ENCODE measurements at places on chromosomes 4 and X.

DNA sequence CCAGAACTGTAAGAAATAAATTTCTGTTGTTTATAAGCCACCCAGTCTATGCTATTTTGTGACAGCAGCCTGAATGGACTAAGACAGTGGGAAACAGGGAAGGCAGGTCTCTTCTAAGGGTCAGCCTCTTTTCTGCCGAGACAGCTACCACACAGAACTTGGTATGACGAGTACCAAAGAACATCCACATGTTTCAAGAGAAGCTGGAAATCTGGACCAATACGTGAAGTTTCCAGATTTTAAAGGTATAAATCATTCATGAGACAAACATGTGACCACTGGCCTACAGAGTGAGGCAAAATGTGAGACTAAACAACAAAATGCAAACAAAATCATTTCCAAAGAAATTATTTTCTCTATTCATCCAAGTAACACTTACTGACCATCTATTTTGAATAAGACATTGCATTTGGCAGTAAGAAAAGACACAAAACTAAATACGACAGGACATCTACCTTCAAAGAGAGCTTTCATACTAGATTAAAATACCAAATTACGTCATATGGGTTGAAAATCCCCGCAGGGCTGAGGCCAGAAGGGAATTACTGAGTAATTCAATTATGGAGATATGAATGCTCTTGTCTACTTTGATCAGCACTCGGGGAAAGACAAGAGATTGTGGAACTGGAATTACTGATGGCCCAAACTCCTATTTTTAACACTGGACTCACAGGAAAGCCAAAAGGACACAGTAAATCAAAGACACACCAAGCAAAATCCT, 7.2 kb downstream of the SCARB2 start:
- no peak for DNase-seq

- DNase-seq: no peak
These were observed 221.5 kb upstream of the SFRP2 start for GRCh38 chr4:154010371-154010770.

- no peak for DNase-seq
These were observed 39.7 kb upstream of the SPRY1 start for GRCh38 chr4:123356921-123357320.

GRCh38 chr4:10893395-10893794, 208.8 kb upstream of the CLNK start:
- DNase-seq: no peak

DNA sequence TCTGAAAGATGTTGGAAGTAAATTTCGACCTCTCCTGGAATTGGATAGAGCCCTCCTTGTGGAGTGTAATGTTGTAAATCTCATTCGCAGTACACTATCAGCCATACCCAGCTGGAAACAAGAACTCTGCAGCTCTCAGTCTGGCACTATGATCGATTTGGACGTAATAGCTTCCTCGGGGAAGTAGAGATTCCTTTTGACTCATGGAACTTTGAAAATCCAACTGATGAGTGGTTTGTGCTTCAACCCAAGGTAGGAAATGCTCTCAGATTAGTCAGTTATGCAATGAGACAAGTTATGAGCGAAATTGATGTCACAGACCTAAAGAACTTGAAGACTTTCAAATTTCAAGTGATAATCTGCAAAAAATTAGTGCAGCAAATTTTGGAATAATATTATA, 103.9 kb downstream of the SYTL5 start:
- DNase-seq: no peak

DNA sequence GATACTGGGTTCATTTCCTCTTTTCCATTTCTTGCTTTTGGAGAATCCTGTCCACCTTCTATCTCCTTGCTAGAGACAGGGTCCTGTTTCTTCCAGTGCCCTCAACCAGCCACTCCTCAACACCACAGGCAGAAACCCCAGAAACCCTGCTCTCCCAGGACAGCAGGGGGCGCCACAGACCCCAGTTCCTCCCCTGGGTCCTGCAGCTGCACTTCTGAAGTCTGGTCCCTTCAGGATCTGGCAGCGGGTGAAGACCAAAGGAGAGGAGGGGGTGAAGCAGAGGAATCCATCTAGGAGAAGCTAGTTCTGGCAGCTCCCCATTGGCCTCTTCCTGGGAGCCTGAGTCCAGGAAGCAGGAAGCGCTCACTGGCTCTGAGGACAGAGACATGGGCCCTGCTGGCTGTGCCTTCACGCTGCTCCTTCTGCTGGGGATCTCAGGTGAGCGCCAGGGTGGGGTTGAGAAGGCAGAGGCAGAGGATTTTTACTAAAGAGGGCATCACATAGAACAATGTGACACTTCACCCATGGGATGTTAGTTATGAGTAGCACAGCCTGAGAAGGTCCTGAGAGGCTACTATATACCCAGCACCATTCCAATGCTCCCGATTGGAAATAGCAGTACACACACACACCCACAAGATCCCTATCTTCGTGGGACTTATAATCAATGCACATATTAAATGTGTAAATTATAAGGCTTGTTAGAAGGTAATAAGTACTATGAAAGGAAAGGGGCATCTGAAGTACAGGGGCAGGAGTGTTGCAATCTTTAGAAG, at the start of gene PRSS48:
PRSS48 (plus strand) TSS at position 375 of the 776 bp plus-strand sequence; CDS start at position 387, 12 bp downstream.
- DNase-seq: peak; percentile 23

DNA sequence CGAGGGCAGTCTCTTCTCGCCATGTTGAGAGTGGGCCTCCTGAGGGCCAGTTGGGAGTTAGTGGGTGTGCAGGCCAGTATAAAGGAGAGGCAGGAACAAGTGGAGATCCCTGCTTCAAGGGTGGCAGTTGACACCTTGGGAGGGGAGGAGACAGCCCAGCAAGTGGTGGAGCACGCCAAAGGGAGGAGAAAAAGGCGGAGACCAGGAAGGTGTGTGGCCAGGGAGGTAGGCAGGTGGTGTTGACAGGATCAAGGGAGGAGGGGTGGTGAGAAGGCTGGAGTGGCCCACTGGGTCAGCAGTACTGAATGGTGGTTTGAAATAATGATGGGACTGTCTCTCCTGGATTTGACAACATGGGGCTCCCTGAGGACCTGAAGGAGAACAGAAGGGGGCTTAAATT, 32.6 kb downstream of the ZNF185 start:
- DNase-seq: no peak

GRCh38 chr4:109708990-109709389, 5.7 kb upstream of the CASP6 start:
- DNase-seq: no peak

- no peak for DNase-seq
These were observed 55.2 kb downstream of the DOCK11 start for GRCh38 chrX:118550792-118551191.

DNA sequence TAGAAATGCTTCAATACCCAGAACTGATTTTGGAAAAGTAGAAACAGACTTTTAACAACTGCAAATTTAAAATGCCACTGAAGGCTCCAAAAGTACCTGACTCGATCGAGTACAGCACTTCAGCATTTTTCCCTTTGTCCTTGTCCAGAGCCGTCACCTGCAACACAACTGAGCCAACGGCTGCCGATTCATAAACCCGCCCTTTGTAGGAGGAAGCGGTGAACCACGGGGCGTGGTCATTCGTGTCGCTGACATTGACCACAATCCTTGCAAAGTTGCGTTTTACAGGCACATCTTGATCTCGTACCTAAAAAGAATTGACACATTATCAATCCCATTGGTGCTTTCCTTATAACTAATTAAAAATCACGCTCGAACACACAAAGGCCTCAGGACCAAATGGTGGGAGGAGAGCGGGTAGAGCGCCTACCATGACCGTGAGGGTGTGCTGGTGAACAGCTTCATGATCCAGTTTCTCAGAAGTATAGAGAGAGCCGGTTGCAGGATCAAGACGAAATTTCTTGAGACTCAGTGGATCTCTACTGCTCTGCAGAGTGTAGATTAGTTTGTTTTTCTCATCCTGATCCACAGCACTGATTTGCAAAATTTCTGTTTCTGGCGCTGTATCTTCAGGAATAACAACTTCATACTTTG, 72.8 kb upstream of the MTNR1A start:
- DNase-seq: no peak

- no peak for DNase-seq
These were observed 174.9 kb downstream of the CHIC2 start for GRCh38 chr4:53889326-53890055.

DNA sequence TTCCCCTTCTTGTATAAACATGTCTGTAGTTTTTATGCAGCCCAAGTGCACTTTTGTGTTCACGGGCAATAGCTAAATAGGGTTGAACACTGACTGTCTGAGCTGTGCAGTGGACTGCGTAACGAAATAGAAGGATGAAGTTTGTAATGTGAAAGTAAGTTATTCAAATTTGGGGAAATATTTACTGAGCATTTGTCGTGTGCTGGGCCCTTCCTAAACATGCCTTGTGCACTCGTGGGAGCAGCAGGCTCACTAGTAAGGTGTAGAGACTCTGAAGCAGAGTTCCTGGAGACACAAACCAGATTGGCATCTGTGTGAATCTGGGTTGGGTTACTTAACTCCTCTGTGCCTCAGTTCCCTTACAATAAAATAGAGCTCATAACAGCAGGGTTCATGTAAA, 51.7 kb upstream of the C1QTNF7 start:
- DNase-seq: no peak

DNA sequence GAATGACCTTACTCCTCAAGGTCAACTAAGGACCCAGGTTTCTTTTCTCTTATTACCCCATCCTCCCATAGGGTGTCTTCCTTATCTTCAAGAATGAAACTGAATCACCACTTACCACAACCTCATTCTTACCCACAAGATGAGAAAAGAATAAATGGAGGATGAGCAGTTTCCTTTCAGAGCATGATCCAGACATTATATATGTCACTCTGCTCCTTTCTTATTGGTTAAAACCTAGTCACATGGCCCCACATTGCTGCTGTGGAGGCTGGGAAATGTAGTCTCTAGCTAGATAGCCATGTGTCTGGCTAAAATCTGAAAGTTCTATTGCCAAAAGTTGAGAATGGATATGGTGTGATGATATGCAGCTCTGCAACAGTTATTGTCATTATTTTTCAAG, 62.4 kb upstream of the RAI2 start:
- DNase-seq: no peak

DNA sequence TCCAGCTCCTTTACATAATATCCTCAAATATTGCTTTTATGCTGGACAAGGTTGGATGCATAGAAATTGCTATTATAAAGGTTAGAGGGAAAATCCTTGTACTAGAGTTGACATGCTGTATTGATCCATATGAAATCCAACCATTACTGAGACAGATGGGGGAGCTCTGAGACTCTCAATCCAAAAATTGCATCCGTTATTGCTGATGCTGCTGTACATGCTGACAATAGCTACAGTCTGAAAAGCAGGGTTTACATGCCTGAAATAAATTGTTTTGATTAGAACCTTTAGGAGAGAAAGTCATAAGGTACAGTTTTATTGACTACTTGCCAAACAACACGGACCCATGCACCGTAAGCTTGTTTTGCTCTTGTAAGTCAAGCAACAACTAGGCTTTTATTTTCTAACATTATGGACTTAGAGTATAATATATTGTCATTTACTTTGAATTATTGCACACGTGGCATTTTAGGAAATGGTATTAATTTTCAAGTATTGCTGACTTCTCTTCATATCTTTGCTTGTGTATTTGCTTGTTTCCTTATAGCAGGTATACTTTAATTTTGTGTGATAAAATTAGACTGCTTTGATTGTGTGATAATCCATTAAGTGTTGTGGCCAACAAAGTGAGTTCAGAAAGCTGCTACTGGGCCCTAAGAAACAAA, 1365.2 kb downstream of the STIM2 start:
- DNase-seq: no peak

- DNase-seq: no peak
These were observed 207.3 kb upstream of the PABPC4L start for GRCh38 chr4:134408897-134409296.

DNA sequence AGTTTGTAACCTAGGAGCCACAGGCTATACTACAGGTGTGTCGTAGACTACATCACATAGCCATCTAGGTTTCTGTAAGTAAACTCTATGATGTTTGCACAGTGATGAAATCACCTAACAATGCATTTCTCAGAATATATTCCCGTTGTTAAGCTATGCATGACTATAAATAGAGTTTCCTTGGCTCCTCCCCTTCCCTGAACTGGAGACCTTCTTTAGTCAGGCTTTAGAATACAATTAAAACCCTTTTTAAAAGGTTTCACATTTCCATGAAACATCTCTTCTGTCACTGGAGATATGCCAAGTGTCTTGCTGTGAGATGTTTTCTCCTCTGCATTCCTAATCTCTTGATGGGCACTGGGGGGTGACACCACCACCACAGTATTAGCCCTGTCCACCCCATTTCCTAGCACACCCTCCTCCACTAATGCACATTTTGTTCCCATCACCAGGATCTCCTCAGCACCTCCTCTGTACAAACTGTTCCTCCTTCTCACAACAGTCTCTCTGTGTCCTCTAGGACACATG, 334.6 kb upstream of the CPEB2 start:
- DNase-seq: no peak

- DNase-seq: no peak
These were observed 18.3 kb upstream of the CXCR3 start for GRCh38 chrX:71636438-71637252.

GRCh38 chrX:17732138-17732783, 5.0 kb upstream of the SCML1 start:
- DNase-seq: no peak

DNA sequence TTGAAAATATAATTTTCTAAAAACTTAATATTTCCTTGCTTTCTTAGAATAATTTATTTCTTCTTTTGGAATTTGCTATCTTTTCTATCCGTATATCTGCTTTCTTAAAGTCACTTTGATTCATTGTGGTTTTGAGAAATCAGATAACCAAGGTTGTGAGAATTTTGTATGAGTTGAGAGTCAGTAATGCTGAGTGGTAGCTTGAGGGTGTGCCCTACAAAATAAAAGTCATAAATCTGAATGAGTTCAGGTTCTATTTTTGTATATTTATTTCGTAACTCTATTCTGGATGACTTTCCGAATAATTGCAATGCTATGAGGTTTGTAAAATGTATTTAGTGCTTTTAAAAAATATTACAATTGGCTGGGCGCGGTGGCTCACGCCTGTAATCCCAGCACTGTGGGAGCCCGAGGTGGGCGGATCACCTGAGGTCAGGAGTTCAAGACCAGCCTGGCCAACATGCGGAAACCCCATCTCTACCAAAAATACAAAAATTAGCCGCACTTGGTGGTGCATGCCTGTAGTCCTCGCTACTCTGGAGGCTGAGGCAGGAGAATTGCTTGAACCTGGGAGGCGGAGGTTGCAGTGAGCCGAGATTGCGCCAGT, 8.9 kb downstream of the COPS4 start:
- no peak for DNase-seq

DNA sequence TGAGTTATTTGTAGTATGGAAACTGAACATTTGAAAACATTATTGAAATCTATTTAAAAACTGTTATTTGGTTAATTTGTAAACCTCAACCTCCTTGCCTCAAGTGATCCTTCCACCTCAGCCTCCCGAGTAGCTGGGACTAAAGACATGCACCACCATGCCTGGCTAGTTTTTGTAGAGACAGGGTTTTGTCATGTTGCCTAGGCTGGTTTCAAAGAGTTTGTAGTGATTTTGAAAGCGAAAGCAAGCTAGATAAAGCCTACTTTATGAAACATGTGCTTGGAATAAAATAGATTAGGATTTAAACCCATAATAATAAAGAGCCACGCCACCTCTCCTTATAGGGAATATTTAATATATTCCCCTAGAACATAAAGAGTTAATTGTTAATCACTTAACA, 23.5 kb downstream of the ARSJ start:
- no peak for DNase-seq
